A549 treated with AZD2906 at 1 μM for 4 hours (cell line): ENCODE measurements at places on chromosomes 6 and 20. TPM values are rescaled to one million over a fixed set of nuclear protein-coding genes. Genes with fewer than 3 reads are reported as not detected.

CGAS gene
- total RNA-seq: 3.6 to 4.3 TPM (median 4.2 TPM) in 5 replicates

GPLD1 gene
- total RNA-seq: 0.81 to 1.2 TPM (median 1.0 TPM) in 5 replicates

PACSIN1 gene
- total RNA-seq: 0.03 to 0.34 TPM (median 0.07 TPM) in 5 replicates

BRD2 gene
- 104 to 133 TPM (median 112 TPM) in 5 replicates for total RNA-seq

SLC17A3 gene
- 0.81 to 1.2 TPM (median 0.85 TPM) in 5 replicates for total RNA-seq

PPP2R5D gene
- 25.3 to 28.9 TPM (median 27.0 TPM) in 5 replicates for total RNA-seq

SRMS gene
- total RNA-seq: 0.06 to 0.25 TPM (median 0.09 TPM) in 5 replicates

TPD52L1 gene
- 47.4 to 53.1 TPM (median 49.1 TPM) in 5 replicates for total RNA-seq

FOXQ1 gene
- total RNA-seq: 2.7 to 5.3 TPM (median 4.8 TPM) in 5 replicates

GLP1R gene
- not detected in 5 replicates for total RNA-seq

SLC17A5 gene
- total RNA-seq: 12.0 to 14.6 TPM (median 14.1 TPM) in 5 replicates
